EL (cell line): ENCODE measurements at places on chromosomes 2 and 18.

DNA sequence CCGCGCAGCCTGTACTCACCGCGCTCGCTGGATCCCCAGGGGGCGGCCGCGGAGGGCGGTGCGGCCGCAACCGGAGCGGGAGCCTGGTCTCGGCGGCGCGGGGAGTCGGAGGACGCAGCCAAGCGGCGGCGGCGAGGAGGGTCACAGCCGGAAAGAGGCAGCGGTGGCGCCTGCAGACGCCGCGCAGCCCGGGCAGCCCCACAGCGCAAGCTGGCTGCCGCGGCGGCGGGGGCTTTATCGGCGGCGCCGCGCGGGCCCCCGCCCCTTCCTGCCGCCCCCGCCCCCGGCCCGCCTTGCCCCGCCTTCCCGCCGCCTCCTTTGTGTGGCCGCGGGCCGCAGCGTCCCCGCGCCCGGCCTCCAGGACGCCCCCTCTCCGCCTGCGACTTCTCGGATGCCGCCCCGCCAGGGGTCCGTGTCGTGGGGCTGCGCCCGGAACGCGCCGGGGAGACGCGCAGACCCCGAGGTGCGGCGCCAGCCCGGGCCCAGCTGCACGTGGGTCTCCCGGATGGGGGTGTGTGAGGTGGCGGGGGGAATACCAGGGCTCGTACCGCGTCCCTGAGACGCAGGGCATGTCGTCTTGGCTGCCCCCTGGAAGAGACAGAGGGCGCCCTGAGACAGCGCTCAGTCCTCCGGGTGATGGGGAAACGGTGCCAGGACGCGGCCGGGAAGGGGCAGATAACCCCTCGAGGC, at the start of gene SERPINE2:
Gene SERPINE2 (minus strand): TSS at position 207 of the 690 bp plus-strand sequence. CDS start 37,386 bp downstream, outside the sequence.
- DNase-seq = peak; percentile 80

DNA sequence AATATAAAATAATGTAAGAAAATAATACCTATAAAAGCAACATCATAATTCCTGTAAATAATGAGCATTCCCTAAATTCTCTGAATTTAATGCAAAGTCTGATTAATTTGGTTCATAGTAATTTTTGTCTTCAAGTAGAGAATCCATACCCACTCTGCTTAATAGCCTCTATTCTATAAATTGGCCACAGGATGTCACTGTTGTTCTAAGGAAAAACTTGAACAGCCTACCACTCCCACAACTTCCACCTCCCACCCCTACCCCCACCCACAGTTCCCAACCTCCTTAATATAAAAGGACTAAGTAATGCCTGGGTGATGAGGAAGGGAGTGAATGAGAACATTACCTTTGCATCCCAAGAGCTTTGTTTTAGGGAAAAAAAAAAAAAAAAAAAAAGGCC, 27.2 kb upstream of the BBS5 start:
- peak; percentile 49 for DNase-seq

DNA sequence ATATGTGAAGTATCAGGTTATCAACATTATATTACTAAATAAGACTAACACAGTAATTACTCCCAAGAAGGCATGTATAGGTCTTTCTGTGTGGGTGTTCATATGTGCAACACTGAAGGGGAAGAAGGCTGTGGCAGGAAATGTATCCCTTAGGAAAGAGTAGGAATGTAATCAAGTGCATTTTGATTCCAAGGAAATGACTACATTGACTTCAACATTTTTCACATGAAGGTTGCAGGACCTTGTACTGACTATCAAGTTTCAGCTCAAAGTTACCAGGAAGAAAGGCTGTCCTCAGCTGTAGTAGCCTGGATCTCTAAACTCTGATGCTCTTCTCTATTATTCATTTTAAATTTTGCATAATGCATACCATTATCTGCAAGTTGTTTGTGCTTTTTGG, 680.8 kb downstream of the NYAP2 start:
- DNase-seq = peak; percentile 80

DNA sequence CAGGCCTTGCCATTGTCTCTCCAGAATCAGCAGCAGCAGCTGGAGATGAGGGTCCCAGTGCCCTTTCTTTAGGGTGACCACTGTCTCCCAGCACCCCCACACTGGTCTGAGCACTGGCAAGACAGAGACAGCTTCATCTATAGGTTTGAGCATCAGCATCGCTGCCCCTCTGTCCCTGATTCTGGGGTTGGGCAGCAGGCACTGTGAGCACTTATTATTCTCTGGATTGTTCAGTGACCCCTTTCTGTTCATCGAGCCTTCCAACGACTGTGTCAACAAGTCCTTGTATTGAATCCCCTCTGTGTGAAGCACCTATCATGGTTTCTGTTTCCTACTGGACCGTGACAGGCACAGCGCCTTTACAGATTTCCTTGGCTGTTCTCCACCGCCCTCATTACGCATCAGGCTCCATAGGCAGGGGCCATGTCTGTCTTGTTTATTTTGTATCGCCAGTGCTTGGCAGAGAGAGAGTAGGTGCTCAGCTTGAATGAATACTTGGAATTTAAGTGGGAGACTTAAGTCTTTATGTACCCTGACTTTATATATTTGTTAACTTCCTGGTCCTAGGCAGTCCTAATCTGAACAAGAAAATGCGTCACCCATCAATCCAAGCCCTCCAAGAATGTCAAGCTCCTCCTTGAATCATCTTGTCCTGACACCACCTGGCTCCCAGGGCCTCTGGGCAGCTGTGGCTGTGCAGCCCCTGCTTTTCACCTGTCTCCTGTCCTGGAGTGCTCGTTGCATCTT, 11.4 kb downstream of the MALL start:
- no peak for DNase-seq

DNA sequence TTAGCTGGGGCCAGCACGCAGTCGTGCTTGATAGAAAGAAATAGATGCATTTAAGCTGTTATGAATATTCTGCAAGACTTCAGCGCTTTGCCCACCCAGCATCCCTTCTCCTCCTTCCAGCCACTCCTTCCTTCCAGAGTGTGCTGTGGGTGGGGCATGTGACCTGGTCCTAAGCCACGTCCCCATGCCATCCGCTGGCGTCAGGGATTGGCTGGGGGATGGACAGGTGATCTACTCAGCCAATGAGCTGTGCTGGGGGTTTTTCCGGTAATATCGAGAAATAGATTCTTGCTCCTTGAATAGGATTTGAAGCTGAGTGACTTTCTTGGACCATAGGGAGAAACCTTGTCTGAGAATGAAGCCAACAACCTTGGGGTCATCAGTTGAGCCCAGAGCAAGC, 4.8 kb upstream of the ZAP70 start:
- DNase-seq = no peak

DNA sequence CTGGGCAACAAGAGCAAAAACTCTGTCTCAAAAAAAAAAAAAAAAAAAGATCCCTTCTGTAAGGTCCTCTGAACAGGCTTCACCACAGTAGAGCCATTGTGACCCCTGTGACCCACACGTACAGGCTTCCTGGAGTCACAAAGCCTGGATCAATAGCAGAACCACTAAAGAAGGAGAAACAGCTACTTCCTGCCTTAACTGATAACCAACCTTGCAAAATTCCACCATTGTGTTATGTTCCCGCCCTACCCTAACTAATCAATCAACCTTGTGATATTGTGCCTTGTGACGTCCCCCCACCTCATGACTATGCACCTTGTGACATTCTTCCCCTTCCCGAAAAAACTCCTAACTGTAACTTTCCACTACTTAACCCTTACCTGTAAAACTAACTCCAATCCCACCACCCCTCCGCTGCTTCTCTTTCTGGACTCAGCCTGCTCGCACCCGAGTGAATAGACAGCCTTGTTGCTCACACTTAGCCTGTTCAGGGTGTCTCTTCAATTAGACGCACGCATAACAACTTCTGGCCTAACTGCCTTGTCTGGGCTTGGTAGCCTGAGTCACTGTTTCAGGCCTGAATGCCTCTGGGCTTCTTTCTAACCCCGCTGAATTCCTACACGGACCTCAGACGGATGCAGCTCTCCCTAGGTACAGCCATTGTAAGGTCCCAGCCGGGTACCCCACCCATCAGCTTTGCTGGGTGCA, 13.9 kb downstream of the SCYGR8 start:
- no peak for DNase-seq

DNA sequence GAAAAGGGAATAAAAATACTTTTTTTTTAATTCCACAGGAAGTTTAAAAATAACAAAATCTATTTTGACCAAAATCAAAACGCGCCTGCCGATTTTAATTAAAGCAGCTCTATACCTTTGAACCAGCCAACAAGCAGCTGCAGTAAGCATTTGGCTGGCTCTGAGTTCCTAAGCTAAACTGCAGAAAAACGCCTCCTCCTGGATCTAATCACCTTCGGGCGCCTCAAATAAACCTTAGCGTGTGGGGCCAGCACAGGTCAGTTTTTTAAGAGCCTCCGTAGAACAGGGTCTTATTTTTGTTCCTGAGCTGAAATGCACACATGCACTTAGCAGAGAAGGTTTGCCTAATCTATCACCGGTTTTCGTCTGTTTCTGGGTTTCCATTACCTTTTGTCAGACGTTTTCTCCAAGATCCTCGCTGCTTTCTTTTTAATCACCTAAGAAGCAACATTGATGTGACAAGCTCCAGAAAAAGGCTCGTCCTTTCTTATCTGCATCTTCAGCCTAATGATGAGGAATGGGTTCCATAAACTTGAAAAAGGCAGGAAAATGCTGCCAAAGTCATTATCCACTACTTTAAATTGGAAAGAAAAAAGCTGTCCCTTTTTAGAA, 64.7 kb upstream of the HNRNPA3 start:
- no peak for DNase-seq

- DNase-seq = peak; percentile 34
Measured at GRCh38 chr2:102142829-102143449, 393 bp downstream of the IL1R1 start.

GRCh38 chr2:158575051-158575635, 118.4 kb downstream of the PKP4 start:
- DNase-seq = peak; percentile 43

- no peak for DNase-seq
Measured at GRCh38 chr2:237594514-237594871, 4.0 kb upstream of the RAB17 start.

DNA sequence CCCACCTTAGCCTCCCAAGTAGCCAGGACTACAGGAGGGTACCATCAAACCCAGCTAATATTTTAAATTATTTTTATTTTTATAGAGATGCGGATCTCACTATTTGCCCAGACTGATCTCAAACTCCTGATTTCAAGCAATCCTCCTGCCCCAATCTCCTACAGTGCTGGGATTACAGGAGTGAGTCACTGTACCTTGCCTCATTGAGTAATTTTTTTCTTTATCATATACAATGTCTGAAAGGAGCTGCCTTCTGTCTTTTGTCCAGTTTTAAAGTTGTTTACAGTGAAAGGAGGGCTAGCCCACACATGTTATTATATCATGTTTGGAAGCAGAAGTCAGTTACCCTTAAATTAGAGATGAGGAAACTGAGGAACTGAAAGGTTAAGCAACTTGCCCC, 32.5 kb downstream of the PRKRA start:
- DNase-seq = no peak

- peak; percentile 80 for DNase-seq
Measured at GRCh38 chr2:45458909-45459563, 152.0 kb downstream of the SRBD1 start.

DNA sequence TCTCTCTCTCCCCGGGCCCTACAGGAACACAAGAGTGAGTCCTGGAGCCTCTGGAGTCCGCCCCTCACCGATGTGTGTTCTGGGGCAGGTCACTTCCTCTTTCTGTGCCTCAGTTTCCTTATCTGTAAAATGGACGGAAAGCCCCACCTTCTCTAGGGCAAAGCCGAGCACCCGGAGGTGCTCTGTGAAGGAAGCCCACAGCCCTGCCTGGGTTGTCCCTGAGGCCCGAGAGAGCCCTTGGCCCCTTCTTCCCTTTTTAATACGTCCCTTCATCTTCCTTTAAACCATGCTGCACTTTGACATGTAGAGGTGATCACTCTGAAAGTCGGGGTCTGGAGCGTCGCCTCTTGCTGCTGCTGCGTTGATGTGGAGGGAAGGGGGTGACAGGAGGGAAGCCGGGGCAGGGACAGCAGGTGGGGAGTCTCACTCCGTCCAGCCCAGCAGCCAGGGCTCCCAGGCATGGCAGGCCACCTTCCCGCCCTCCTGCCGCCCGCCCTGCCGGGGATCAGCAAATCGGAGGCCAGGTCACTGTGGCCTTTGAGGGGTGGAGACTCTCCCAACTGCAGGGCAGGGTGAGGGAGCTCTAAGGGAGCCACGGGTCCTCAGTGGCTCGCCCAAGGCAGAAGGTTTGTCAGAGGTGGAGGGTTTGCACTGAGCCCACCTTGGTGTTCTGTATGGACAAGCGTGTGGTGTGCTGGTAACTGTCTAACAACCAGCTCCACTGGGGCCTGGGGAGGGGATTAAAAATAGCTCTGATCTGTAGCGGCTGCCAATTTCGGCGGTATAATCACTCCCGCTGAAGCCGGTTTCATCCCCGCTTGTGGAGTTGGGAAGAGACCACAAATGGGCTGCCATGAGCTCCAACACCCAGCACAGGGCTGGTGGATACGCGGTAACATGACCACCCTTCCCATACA, 135.9 kb upstream of the ID2 start:
- no peak for DNase-seq
